ENCODE measurements at places on chromosomes 1 and 21.

- DNase-seq: no peak
Observed at GRCh38 chr1:234620272-234621126, 10.5 kb upstream of the IRF2BP2 start.

GRCh38 chr1:32540605-32541004, 1.4 kb downstream of the ZBTB8A start:
- DNase-seq: no peak

DNA sequence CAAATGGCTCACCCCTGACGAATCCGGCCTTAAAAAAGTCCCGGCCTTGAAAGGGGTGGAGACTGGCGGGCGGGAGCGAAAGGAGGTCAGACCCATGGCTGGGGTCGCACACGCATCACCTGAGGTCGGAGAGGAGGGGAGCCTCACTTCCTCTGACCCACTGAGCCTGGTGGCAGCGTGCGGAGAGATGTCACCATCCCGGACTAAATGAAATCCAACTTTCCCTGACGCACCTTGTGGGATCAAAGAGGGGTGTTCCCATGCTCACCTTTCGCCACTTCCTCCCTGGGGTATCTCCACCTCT, 709 bp upstream of the SLC41A1 start:
- DNase-seq: no peak

GRCh38 chr1:70919706-70920323, 127.8 kb downstream of the PTGER3 start:
- no peak for DNase-seq

GRCh38 chr1:30001011-30001731, 722.2 kb downstream of the MATN1 start:
- no peak for DNase-seq

GRCh38 chr1:118999348-119000071, 11.4 kb upstream of the TBX15 start:
- no peak for DNase-seq

DNA sequence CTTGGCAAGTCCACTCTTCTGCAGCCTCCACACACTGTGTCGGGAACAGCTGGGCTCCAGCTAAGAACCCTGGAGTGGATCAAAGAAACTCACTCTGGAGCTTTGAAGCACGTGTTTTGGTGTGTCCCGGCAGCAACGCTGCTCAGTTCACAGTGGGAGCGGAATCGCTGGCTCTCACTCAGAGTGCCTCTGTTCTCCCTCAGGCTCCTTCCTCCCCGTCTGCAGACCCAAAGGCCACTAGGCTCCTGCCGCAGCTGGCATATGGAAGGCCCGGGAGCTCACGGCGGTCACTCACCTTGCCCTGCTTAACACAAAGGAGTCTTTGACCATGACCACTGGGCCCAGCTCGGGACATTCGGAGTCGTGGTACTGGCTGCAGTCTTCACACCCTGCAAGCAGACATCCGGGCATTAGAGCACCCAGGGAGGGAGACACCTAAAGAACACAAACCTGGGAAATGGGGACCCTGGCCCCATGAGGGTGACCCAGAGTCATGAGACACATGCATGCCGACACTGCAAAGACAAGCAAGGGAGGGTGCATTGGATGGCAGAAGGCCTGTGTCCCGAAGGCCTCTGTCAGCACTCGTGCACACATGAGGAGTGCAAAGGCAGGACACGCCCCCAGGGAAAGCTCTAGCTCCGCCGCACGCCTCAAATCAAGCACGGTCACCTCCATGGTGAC, 19.7 kb downstream of the PRDM15 start:
- DNase-seq: no peak

- DNase-seq: no peak
Observed at GRCh38 chr1:214102907-214103306, 115.1 kb downstream of the PROX1 start.

DNA sequence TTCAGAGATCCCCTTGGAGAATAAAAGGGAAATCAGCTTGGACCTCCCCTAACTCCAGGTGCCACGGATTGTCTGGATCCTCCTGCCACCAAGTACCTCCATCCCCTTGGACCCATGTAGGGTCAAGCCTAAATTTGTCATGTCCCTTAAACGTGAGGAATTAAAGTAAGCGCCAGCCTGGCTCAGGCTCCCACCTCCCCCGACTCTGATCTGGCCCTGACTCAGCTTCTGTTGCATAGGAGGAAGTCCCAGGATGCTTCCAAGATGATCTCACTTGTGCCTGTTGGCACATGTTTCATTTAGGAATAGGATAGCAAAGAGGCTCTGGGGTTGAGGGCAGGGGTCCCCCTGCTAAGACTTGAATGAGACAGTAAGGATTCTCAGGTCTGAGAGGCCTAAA, 231.9 kb upstream of the JUN start:
- no peak for DNase-seq

DNA sequence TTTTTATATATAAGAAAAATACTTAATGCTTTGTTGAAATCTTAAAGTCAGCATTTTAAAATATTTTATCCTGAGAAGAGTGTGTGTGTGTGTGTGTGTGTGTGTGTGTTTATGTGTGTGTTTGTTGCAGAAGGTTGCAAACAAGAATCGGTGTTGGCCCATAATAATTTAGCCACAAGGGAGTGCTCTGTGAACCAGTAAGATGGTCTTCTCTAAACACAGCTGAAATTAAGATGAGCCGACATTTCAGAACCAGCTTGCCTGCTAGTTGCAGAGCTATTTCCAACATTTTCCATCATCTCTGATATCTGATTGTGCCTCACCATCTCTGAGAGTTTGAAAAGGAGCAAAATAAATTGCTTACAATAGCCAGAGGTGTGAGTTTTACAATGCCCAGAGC, 158.8 kb upstream of the SGIP1 start:
- no peak for DNase-seq

Data from activated CD8-positive, alpha-beta memory T cell treated with anti-CD3 and anti-CD28 coated beads, Interleukin-2, amount 50 U/mL, for 4 hours (primary cell).